ENCODE measurements at places on chromosomes 2 and 18.

- DNase-seq, result peak; percentile 58
These were observed 140.3 kb downstream of the TRIB2 start for GRCh38 chr2:12856934-12857601.

DNA sequence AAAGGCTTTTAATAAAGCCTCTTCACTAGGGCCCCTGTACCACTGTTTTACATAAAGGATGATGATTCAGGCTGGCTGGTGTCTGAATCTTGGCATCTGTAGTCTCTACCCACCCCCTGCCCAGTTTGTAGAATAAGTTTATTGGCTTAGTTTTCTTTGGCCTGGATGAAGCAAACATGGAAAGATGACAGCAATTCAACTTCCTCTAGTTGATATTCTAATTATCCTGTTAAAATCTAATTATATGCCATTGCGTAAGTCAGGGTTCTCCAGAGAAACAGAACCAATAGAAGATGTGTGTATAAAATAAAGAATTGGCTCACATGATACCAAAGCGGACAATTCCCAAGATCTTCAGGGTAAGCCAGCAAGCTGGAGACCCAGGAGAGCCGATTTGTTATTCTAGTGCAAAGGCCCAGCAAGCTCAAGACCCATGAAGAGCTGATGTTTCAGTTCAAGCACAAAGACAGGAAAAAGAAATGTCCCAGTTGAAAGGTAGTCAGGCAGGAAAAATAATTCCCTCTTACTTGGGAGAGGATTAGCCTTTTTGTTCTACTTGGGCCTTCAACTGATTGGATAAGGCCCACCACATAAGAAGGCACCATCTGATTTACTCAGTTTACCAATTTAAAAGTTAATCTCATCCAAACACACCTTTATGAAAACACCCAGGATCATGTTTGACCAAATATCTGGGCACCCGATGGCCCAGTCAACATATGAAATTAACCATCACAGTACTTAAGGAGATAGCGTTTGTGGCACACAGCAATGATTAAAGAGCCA lies 82.6 kb upstream of the LYPD1 start:
- DNase-seq, result no peak

GRCh38 chr2:32902986-32903385 lies 43.8 kb upstream of the LTBP1 start:
- DNase-seq, result no peak

DNA sequence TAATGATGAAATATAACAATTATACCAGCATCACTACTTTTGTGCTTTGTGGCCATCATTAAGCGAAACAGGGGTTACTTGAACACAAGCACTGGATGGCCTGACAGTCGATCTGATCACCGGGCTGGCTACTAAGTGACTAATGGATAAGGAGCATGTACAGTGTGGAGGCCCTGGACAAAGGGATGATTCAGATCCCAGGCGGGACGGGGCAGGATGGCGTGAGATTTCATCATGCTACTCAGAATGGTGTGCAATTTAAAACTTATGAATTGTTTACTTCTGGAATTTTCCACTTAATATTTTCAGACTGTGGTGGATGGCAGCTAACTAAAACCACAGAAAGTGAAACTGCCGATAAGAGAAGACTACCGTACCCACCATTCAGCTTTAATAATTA lies 7.0 kb upstream of the CLIP4 start:
- DNase-seq, result no peak

DNA sequence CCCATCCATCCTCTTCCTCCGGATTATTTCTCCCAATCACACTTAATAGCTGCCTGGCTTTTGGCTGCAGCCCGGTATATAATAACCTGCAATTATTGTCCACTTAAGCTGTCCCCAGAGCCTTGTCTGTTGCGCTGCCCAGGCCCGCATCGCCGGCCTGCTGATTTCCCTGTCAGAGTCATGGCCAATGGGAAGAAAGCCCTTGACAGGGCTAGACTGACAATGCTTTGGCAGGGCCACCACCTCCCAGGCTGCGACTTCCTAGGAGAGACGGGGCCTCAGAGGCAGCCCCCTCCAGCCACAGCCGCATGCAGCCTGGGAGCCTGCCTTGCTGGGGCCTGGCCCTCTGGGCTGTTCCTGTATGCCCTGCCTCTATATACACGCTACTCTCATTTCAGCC lies 10.0 kb upstream of the CELF4 start:
- no peak for DNase-seq

DNA sequence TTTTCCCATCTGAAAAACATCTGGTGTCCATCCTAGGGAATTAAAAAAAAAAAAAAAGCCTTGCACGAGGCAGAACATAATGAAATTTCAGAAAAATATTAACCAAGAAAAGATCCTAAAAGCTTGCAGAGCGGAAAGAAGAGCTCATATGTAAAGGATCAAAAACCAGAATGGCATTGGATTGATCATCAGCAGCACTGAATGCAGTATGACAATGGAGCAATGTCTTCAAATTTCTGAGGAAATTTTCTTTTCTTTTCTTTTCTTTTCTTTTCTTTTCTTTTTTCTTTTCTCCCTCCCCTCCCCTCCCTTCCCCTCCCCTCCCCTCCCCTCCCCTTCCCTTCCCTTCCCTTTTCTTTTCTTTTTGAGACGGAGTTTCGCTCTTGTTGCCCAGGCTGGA lies 21.3 kb upstream of the FAM117B start:
- DNase-seq, result no peak

Measured in kidney capillary endothelial cell (primary cell).